ENCODE measurements at places on chromosomes 16 and 17. TPM values are rescaled to one million over a fixed set of nuclear protein-coding genes. Genes with fewer than 3 reads are reported as not detected.

PSME3 gene
- 136 TPM for polyA plus RNA-seq

KRTAP9-8 gene
- not detected for polyA plus RNA-seq

CRHR1 gene
- not detected for polyA plus RNA-seq

TM4SF5 gene
- polyA plus RNA-seq: not detected

GLIS2 gene
- polyA plus RNA-seq: not detected

TRIM25 gene
- polyA plus RNA-seq: 7.6 TPM

LPO gene
- not detected for polyA plus RNA-seq

ADGRG1 gene
- polyA plus RNA-seq: 51.9 TPM

ADAP2 gene
- not detected for polyA plus RNA-seq

KAT2A gene
- 8.5 TPM for polyA plus RNA-seq

ACADVL gene
- polyA plus RNA-seq: 109 TPM

CRYBA1 gene
- not detected for polyA plus RNA-seq

TOX3 gene
- not detected for polyA plus RNA-seq

UMOD gene
- polyA plus RNA-seq: not detected

CTDNEP1 gene
- 57.1 TPM for polyA plus RNA-seq

COQ9 gene
- polyA plus RNA-seq: 28.4 TPM

PITPNM3 gene
- polyA plus RNA-seq: not detected

CCL7 gene
- polyA plus RNA-seq: not detected

CCDC137 gene
- 22.2 TPM for polyA plus RNA-seq

KRTAP3-1 gene
- polyA plus RNA-seq: not detected

ST6GALNAC2 gene
- polyA plus RNA-seq: 2.9 TPM

CD300C gene
- polyA plus RNA-seq: not detected

PABPN1L gene
- polyA plus RNA-seq: not detected

TLCD2 gene
- 0.32 TPM for polyA plus RNA-seq

RAB37 gene
- 125 TPM for polyA plus RNA-seq

PLA2G10 gene
- not detected for polyA plus RNA-seq

CBX2 gene
- polyA plus RNA-seq: 0.10 TPM

KLHL10 gene
- polyA plus RNA-seq: 0.24 TPM

LUC7L3 gene
- polyA plus RNA-seq: 72.5 TPM

CD300H gene
- polyA plus RNA-seq: not detected

TNFRSF12A gene
- polyA plus RNA-seq: 2.1 TPM

MARVELD3 gene
- not detected for polyA plus RNA-seq

KRTAP4-2 gene
- polyA plus RNA-seq: not detected

Data from CD8-positive, alpha-beta memory T cell (primary cell).